H7 (cell line): ENCODE measurements at places on chromosomes 2 and 18. TPM values are rescaled to one million over a fixed set of nuclear protein-coding genes. Genes with fewer than 3 reads are reported as not detected.

Gene C2orf66
- total RNA-seq = not detected in 2 replicates

Gene ARID5A
- total RNA-seq = 20.7 and 26.7 TPM in 2 replicates

Gene RAPH1
- total RNA-seq = 4.9 and 9.0 TPM in 2 replicates

Gene TRAPPC8
- total RNA-seq = 54.6 and 60.0 TPM in 2 replicates

Gene KLHL14
- total RNA-seq = 2.5 and 7.4 TPM in 2 replicates

Gene USP37
- total RNA-seq = 12.4 and 14.5 TPM in 2 replicates

Gene KCTD1
- total RNA-seq = 23.8 and 31.0 TPM in 2 replicates

Gene TUBA4B
- total RNA-seq = 0.28 TPM in 1 of 2 replicates, not detected in the other

Gene ASXL3
- 0.07 and 0.63 TPM in 2 replicates for total RNA-seq

Gene ANKRD29
- total RNA-seq = 2.9 and 3.0 TPM in 2 replicates

Gene GPBAR1
- total RNA-seq = 0.11 TPM in 1 of 2 replicates, not detected in the other

Gene HADHA
- 111 and 137 TPM in 2 replicates for total RNA-seq

Gene ABCG5
- not detected in 2 replicates for total RNA-seq

Gene ASB18
- not detected in 2 replicates for total RNA-seq

Gene TFCP2L1
- 1.2 and 1.6 TPM in 2 replicates for total RNA-seq

Gene CBLN2
- not detected in 2 replicates for total RNA-seq

Gene TSGA10
- 1.1 and 3.5 TPM in 2 replicates for total RNA-seq

Gene FLACC1
- total RNA-seq = not detected in 2 replicates

Gene LOXHD1
- total RNA-seq = 0.03 and 0.07 TPM in 2 replicates

Gene SPATA3
- not detected in 2 replicates for total RNA-seq

Gene KLHL30
- total RNA-seq = 0.04 and 0.10 TPM in 2 replicates

Gene NTSR2
- not detected in 2 replicates for total RNA-seq

Gene TWIST2
- 7.1 and 8.1 TPM in 2 replicates for total RNA-seq

Gene EFHD1
- total RNA-seq = 3.8 and 4.3 TPM in 2 replicates

Gene GALNT3
- total RNA-seq = 8.0 and 17.1 TPM in 2 replicates

Gene PNO1
- total RNA-seq = 24.5 and 27.6 TPM in 2 replicates
